ENCODE measurements at places on chromosomes 4 and X. TPM values are rescaled to one million over a fixed set of nuclear protein-coding genes. Genes with fewer than 3 reads are reported as not detected.

The PGAM4 gene
- not detected for total RNA-seq

The IL9R gene
- total RNA-seq: 0.23 TPM

The H2BW2 gene
- total RNA-seq: not detected

The SCD5 gene
- 3.5 TPM for total RNA-seq

The SGCB gene
- 27.0 TPM for total RNA-seq

The RAI2 gene
- not detected for total RNA-seq

The CT45A2 gene
- not detected for total RNA-seq

The CXCL5 gene
- 0.54 TPM for total RNA-seq

The GLRA2 gene
- not detected for total RNA-seq

Data from MCF 10A (cell line).